ENCODE measurements at places on chromosomes 4 and X.
A peak's percentile ranks its signal among the peaks of the same experiment; 100 is the strongest.

DNA sequence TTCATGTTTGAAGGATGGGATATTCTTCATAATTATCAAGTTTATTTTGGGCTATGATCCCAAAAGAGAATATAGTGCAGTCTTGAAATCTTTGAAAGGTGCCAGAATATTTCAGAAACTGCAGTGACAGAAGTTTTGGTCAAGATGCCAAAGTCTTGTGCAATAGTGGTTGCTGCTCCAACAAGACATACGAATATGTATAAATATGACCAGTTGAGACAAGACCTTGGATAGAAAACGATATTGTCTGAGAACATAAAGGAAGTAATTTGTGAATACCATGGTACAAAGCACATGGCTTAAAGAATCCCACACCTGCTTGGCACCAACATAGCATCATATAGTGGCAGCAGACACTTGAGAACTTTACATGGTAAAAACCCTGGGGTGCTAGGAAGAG lies 48.6 kb upstream of the AMELX start:
- no peak for DNase-seq

- peak; percentile 26 for DNase-seq
These were observed 34.6 kb upstream of the TBC1D9 start for GRCh38 chr4:140790765-140791164.

DNA sequence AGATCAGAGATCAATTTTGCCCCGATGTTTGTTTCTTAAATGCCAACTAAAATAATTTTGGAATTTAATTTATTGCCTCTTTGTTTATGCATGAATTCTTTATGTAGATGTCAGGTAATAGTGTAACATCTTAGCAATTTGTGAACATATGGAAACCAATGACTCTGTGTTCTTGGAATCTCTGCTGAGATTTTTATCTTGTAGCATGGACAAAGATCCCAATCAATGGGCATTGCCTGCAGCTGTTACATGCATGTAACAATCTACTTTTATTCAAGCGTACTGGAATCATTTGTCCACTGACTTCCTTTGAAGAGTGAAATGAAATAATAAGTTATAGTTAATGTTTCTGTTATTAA lies 61.6 kb upstream of the ARSJ start:
- DNase-seq = no peak

DNA sequence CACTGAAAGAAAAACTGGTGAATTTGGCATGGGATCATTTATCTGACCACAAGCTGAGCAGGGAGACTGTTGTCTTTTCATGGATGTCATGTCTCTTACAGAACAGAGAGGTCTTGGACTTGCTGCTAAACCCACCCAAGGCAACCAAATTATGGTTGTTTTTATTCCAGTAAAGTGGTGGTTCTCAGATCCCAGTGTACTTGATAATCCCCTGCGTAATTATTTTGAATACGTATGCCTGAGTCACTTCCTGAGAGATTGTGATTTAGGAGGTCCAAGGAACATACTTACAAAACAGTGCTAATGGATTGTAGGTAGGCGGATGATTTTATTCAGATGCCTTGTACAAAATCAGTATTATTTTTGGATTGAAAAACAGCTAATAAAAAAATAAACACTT lies 585.6 kb downstream of the IL1RAPL1 start:
- no peak for DNase-seq

GRCh38 chrX:55841962-55842752 lies 124.6 kb downstream of the RRAGB start:
- DNase-seq = no peak

DNA sequence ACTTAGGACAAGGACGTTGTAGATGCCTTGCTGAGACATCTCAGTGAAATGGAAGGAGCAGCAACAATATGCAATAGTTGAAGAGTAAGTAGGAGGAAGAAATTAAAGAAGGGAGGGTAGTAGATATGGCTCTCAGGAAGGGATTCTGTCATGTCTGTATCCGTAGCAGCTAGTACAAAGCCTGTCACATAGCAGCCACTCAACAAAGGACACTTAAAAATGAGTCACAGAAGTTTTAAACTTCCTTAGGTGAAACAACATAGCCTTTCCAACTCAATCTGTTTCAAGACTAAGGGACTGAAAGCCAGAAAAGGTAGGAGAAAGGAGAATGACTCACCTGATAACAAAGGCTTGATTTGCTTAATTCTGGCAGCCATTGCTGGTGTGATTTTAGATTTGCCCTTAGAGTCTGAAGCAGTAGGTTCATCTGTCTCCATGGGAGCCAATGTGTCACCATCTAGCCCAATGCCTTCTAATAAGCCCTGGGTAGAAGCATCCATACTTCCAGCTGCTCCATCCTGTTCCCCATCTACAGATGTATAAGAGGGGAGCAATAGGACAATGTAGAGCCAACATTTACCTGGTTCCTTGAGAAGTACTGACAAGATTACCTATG lies 86.6 kb downstream of the HUWE1 start:
- no peak for DNase-seq

DNA sequence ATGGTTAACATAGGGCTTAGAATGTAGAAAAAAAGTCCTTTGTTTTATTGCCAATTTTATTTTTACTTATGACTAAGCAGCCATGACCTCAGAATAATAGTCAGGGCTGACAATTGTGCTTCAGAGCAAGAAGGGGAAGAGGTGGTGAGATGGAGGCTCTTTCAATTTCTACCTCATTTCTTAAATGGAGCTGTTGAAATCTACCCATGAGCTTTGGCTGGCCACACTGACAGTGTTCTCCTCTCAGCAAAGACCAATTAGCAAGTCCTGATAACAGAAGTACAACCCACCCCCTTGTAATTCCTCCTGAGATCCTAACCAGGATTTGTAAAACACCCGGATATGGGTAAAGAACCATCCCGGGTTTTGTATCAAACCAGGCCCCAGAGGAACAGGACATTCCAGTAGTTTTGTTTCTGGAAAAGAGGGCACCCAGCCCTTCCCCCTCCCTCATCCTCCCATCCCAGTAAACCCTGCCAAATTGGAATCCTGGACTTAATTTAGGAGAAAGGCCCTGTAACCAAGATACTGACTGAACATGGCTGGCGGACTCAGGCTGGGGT lies at the start of gene HEPH:
Gene HEPH, plus strand, starts transcription at position 399 of the 563 bp plus-strand sequence. CDS start 6,324 bp downstream, outside the sequence.
- no peak for DNase-seq
